Activated naive CD4-positive, alpha-beta T cell (primary cell): ENCODE measurements at places on chromosomes 12 and 14.

DNA sequence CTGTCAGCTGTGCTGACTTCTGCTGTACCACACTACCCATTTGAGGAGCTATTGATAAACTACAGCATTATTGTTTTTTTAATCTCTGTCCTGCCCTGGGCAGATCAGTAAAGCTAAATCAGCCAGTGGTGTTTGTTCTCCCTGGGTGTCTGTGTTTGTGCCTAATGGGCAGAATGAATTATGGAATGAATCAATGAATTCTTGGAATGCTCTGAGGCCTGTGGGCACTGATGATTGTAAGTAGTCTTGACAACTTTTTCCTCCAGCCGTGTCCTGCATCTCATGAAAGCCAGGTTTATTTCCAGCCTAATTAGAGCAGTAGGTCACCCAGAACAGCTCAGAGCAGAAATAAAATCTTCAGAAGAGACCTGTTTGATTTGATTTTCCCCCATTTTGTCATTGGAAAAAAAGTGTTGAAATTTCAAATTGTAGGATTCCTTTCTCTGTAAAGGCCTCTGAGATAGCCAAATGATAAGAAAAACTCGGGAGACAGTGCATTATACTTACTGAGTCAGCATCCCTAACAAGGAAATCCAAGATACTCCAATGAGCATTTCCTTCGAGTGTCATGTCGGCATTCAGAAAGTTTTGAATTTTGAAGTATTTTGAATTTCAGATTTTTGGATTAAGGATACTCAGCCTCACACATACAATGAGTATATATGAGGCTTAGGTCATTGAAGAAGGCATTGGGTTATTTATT, 19.4 kb upstream of the EVL start:
- DNase-seq: no peak

DNA sequence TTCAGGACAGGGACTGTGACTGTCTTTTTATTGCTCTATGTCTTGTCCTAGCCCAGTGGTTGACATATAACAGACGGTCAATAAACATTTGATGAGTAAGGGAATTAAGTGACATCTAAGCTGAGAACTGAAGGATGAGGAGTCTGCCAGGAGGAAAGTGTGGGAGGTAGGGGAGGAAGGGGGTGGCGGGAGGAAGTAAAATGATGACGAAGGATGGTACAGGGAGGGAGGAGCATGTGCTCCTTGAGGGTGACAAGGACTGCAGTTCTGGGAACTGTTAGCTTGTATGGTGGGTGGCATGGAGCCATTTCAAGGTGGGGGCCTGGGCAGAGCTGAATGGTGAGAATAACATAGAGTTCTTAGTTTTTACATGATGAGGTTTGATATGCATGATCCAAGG, 64.4 kb downstream of the RGS6 start:
- no peak for DNase-seq

GRCh38 chr12:12936983-12937491, 14.9 kb downstream of the GPRC5D start:
- no peak for DNase-seq

DNA sequence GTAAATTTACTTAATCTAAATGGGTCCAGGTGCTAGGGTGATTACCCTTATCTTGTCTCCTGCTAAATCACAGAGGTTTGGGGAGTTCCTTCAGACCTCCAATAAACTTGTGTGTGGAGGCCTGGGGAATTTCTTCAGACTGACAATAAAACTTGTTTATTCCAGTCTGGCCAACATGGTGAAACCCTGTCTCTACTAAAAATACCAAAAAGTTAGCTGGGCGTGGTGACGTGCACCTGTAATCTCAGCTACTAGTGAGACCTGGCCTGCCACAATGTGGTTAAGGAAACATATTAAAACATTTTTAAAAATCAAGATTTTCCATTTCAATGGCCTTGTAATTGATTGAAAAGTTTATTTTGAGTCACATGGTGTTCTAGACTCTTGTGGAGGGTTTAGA, 126.9 kb upstream of the FGD4 start:
- DNase-seq: no peak

- DNase-seq: no peak
These were observed 580.1 kb upstream of the SEL1L start for GRCh38 chr14:82113710-82114109.

GRCh38 chr14:99579903-99580571, 24.0 kb downstream of the CCDC85C start:
- no peak for DNase-seq

DNA sequence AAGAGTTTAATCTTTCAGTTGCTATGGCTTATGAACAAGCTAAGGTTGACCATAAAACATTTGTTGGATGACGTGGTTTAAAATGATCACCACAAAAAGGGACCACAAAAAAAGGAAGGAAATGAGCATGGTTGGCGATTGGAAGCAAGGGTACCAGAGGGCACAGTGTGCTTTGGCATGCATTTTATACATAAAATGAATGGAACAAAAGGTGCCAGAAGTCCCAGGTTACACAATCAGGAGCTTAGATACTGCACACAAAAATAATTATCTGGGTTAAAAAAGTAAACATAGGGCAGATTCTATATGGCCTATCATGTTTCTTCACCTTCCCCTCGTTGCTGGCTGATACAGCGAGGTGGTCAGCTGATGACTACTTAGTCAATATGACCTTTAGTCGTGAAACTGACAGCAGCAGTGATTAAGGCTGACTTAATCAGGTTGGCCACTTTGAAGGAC, 50.7 kb downstream of the ZC3H14 start:
- DNase-seq: no peak

- no peak for DNase-seq
These were observed 7.3 kb downstream of the SLC39A9 start for GRCh38 chr14:69405762-69406161.

- DNase-seq: no peak
These were observed 6.4 kb downstream of the ITGB7 start for GRCh38 chr12:53200458-53201176.

DNA sequence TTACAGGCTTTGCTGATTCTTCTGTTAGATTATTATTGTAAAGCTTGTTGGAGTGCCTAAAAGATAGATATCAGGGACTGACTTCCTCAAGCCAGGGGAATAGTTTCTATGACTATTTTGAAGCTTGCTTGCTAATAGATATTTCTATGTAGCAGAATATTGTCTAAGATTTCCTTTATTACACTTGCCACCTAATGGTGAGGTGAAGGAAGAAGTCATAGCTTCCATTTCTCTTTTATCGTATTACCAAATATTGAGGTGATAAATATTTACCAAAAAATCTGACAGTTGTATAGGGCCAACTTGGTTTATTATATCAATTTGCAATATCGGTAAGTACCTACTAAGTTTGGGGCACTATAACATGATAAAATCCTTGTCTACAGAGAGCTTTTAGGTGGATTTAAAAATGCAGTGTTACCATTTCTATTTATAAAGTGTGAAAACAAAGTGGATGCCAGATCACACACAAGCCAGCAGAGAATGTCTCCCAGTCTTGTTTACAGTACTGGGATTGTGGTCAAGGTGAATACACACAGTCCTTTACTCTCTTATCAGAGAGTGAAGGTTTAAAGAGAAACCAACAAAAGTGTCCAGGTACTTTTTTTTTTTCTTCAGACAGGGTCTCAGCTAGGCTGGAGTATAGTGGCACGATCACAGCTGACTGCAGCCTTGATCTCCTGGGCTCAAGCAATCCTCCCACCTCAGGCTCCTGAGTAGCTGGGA, 137.9 kb downstream of the IGF1 start:
- no peak for DNase-seq

- no peak for DNase-seq
These were observed 67.2 kb upstream of the PTGR2 start for GRCh38 chr14:73784181-73784987.

DNA sequence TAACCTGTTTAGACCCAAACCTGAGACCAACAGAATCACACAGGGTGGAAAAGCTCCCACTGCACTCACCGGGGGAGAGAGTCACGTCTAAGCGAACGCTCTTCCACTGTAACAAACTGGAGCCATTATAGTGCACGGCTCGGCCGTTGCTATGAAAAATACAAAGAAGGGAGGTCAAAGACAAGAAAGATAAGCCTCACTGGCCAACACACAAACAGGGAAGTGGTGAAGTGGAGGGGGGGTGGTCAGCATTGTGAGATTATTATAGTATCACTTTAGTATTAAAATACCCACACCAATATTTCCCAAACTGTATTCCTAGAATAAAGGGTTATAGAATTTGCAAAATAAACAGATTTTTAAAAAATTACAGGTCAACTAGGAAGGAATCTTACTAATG, 90.9 kb downstream of the TRAFD1 start:
- no peak for DNase-seq

- DNase-seq: no peak
These were observed 40.4 kb downstream of the SLC38A4 start for GRCh38 chr12:46785382-46785781.

- DNase-seq: no peak
These were observed 13.7 kb downstream of the KRT71 start for GRCh38 chr12:52539083-52539820.

GRCh38 chr12:112430929-112431328, 12.2 kb downstream of the PTPN11 start:
- no peak for DNase-seq

GRCh38 chr14:39664646-39665045, 232.4 kb upstream of the FBXO33 start:
- no peak for DNase-seq

DNA sequence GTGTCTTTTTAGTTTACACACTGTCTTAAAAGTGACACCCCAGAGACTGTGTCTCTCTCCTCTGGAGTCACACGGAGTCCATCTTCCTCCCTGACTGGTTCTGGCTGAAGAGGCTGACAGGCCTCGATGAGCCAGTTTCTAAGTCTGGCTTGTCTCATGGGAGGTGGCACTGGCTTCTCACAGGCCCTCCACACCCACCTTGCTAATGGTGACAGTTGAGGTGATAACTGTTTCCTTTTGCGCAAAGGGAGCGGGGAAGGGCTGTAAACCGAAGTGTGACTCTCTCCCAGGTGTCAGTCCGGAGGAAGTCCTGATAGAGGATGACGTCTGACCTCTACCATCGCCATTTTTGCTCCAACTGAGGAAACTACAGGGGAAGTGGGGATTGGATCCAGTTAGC, 30.2 kb downstream of the KCTD10 start:
- DNase-seq: no peak

GRCh38 chr14:20734430-20734806, 11.3 kb upstream of the EDDM3A start:
- DNase-seq: no peak

DNA sequence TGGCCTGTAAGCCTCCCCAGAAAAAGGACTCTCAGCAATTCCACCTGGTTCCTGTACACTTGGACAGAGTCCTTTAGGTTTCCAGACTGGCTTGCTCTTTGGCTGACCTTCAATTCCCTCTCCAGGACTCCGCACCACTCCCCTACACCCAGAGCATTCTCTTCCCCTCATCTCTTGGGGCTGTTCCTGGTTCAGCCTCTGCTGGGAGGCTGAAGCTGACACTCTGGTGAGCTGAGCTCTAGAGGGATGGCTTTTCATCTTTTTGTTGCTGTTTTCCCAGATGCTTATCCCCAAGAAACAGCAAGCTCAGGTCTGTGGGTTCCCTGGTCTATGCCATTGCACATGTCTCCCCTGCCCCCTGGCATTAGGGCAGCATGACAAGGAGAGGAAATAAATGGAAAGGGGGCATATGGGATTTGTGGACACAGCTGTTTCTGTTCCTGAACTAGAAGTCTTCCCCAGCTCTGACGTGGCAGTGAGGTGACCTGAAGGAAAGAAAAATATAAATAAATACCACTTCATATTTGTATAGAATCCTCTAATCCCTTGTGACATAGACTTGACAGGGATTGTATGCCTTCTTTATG, 1.3 kb downstream of the RNASE7 start:
- no peak for DNase-seq

DNA sequence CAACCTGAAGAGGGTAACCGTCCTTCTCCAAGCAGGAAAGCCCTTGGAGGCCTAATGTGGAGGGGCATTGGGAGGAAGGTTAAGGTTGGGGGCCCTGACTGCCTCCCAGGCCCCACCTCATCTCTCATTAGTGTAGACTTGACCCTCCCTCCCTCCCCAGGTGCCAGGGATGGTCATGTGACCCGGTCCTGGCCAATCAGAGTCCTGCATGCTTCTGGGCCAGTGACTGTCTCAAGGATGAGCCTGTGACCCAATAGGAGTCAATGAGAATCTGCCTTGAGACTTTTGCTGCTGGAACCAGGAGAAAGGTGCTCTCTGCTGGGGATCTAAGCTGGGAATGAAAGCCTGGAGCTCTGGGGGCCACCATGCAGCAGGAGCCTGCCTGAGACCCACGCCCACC, 70.8 kb downstream of the NCOR2 start:
- DNase-seq: no peak

DNA sequence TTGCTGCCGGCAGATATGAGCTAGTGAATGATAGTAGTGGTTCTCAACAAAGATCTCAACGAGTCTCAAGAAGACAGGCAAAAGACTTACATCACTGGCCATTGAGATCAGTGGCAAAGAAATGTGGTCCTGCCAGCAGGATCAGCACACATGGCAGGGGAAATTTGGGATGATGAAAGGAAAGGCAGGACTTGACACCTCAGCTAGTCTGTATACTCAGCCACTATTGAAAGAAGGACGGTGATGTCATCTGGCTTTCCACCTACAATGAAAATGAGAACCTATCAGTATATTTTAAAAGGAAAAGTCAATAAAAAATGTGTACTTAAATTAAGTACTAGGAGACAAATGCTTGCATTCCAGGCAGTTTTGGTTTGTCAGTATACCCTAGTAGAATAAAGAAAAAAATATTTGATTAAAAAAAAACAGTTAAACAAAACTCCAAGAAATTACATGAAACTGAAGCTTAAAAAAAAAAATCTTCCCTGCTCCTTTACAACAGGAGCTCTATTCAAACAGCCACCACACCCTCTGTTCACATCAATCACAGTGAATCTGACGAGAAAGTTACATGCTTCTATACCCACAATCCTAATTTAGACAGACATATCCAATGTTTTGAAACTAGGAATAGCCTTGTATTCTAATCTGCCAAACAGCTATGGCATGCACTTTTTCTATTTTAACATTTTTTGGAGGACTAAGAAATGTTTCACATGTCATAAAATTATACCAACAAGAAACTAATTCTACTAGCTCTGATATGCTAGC, 34.9 kb downstream of the RAD9B start:
- no peak for DNase-seq

DNA sequence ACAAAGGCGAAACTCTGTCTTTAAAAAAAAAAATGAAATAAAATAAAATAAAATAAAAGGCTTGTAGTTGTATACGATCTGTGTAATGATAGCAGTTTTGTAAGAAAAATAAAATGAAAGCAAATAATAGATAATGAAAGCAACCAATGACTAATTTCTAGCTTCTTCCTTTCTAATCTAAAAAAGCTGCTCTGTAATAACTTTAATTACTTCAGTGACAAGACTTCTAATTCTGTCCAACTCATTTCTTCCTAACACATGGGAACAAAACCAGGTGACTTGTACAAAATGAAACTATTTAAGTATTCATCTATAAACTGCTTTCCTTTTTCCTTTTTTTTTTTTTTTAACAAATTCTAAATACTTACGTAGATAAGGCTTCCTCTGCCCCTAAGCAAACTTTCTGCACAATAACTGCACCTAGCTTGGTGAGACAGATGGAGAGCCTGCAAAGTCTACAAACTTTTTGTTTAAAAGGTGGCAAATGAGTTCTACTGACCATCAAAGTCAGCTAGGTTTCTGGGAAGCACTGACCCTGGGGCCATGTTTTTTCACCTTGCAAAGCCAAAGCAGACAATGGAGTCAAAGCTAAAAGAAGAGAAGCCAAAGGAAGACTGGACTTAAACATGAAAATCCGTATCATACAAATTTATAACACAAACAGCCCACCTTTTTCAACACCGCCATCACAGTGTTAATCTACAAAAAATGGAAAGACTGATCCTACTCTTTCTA, 28.2 kb downstream of the DENND5B start:
- DNase-seq: no peak

GRCh38 chr12:108635997-108636808, 2.5 kb upstream of the SELPLG start:
- no peak for DNase-seq
